ENCODE measurements at places on chromosomes 2 and 18.

GRCh38 chr2:166057370-166058164 is 70.3 kb downstream of the SCN1A start:
- peak; percentile 47 for DNase-seq

DNA sequence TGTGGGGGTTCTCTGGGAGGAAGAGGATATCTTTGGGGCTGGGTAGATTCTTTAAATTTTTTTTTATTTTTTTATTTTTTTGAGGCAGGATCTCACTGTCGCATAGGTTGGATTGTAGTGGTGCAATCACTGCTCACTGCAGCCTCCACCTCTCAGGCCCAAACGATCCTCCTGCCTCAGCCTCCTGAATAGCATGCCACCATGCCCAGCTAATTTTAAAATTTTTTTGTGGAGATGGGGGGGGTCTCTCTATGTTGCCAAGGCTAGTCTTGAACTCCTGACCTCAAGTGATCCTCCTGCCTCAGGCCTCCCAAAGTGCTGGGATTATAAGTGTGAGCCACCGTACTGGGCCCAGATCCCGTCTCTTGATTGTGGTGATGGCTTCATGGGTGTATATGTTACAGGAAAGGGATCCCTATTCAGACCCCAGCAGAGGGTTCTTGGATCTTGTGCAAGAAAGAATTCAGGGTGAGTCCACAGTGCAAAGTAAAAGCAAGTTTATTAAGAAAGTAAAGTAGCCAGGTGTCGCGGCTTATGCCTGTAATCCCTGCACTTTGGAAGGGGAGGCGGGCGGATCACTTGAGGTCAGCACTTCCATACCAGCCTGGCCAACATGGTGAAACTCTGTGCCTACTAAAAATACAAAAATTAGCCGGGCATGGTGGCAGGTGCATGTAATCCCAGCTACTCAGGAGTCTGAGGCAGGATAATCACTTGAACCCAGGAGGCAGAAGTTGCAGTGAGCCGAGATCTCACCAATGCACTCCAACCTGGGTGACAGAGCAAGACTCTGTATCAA is 2.0 kb upstream of the C2orf68 start:
- no peak for DNase-seq

GRCh38 chr2:85997017-85997970 is 108.4 kb downstream of the POLR1A start:
- no peak for DNase-seq

DNA sequence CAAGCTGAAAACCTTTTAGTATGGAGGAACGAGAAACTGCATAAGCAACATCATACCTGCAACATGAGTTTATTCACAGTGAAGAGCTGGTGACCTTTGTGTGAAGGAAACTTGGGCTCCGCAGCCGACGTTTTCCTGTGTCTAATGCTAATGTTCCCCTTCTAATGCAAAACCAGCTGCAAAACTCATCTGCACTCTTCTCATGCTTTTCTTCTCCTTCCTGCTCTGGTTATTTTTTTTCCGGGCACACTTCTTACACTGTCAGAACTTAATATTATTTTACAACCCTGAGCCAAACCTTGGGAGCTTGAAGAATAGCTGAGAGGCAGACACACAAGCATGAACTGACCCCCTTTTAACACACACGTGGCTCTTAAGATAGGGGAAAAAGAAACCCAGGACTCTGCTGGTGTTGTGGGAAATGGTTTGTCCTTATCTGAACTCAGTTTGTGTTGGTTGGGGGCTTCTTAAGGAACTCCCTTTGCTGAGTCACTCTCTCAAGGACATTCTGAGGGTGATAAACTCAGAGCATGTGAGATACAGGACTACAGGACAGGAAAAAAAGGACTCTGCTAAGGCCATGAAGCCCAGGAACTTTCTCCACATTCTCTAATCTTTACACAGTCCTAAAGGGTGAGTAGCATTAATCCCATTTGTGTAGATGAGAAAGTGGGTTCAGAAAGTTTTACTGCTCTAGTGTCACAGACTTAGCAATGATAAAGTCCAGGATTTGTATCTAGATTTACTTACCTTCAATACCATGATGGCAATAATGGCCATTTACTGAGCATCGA is 439.3 kb upstream of the TRIB2 start:
- no peak for DNase-seq

- DNase-seq = no peak
These were observed 119.9 kb upstream of the SALL3 start for GRCh38 chr18:78859686-78860085.

- DNase-seq = no peak
These were observed 459.9 kb downstream of the PIK3C3 start for GRCh38 chr18:42414756-42415454.

DNA sequence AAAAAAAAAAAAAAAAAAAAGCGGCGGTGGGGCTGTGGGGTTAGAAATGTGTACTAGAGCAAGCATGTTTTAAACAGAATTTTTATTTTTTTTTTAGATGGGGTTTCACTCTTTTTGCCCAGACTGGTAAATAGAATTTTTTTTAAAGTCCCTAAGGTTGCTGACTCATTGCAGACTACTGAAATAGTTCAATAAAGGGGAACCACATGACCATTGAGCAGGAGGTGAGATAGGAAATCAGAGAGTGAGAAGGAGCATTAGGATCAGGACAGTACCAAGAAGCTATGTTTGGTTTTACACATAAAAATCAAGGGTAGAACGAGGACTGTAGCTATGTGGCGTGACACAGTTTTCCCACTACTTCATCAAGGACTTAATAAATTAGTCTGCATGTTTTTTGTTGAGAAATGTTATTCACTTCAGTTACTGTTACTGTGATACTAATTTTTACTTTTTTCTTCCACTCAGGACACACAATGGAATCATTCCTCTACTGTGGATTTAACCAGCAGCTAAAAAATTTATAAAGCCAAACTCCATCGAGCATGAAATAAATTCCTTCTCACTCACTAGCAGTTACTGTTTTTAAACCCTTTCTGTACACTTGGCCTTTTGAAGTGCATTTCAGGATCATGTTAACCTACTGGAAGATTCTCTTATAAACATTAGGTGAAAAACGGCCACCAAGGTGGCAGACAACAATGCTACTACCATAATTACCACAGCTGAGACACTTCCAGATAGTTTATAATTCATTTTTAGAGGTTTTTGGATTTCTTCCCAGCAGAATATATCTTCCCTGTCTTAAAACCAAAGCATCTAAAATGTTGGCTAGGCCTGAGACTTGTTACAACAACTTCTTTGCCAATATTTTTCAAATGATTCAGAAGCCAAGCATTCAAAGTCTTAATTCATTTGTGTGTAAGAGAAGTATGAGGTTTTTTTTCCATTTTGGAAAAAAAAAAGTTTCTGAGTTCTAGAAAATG is 33.2 kb downstream of the LAMA1 start:
- no peak for DNase-seq

- no peak for DNase-seq
These were observed 60.9 kb upstream of the SLC14A2 start for GRCh38 chr18:45554389-45554737.

Data from NCI-H2081 treated with DMSO at 0.1 percent for 48 hours (cell line).